GM23338 (cell line): ENCODE measurements at places on chromosomes 13 and 19. TPM values are rescaled to one million over a fixed set of nuclear protein-coding genes. Genes with fewer than 3 reads are reported as not detected.

DNA sequence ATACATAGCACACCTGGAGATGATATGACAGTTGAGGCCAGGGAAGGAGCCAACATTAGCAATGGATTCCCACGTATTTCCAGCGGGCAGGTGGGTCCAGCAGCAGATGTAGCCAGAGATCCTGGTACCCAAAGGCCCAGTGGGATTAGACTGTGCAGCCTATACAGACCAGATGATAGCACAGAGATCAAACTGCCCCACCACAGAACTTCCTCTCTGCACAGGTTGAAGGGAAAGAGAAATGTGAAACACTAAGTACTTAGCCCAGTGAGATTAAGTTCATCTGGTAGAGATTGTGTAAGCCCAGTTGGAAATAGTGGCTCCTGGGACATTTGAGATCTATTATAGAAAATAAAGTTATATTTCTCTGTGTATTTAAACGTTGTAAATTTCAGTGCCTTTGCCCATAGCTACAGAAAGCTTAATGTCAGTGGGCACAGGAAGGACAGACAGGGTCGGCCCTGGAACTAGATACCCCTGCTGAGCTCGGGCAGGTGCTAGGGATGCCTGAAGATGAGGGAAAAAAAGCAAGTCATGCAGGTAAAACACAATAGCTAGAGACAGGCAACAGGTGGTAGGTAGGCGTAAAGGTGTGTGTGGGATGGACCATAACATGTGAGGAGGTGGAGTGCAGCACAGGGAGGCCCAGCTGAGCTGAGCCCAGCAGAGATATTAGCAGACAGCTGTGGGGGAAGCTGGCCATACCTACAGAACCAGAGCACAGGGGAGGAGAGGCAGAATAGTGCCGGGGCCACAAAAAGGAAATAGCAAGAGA is 27.3 kb upstream of the SPATA13 start:
- no peak for DNase-seq

ANKLE1 gene
- total RNA-seq: 20.2 and 50.1 TPM in 2 replicates

DNA sequence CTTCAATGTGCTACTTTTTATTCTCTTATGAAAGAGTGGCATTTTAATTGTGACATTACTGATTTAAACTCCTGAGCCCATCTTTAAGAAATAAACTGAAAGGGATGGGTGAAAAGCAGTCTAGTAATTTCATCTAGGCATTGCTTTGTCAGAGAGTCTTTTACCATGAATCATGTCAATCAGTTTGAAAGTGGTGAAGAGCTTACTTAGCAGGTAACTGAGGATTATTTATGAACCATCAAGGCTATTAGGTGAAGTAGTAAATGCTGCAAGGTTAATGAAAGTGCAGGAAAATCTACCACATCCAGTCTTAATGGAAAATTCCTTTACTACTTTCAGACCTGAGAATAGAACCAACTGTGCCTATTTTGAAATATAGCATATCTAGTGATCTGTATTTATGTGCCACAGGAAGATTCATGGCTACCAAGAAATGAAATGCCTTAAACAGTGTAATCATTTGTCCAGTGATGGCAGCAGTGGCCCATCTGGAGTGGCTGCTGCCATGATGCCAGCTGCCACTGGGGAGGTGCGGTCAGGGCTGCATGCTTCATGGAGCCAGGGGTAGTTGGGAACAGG is 368.9 kb downstream of the SLITRK6 start:
- no peak for DNase-seq

- DNase-seq: no peak
These were observed 1.4 kb downstream of the CEACAM18 start for GRCh38 chr19:51479531-51480331.

DNA sequence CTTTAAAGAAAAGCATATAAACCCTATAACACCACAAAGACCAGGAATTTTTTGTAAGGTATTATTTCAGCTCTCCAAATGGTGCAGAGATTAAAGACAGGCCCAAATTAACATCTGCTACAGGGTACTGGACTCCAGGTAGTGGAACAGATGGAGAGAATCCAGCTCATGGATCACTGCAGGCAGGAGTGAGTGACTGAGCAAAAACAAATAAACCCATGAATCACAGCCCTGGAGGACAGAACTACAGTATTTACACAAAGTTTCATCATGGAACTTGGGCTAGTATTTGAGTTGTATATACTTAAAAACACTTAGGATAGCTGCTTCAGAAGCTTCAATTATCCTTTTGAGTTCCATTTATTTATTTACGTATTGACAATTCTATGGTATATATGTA is 132.8 kb upstream of the SPRY2 start:
- no peak for DNase-seq
